Tongue (tissue), 3 donors: ENCODE measurements at places on chromosomes 4 and X. TPM values are rescaled to one million over a fixed set of nuclear protein-coding genes. Genes with fewer than 3 reads are reported as not detected.

The GPR143 gene
- total RNA-seq = not detected

The NIPAL1 gene
- total RNA-seq = 6.9 TPM

The ZCCHC13 gene
- total RNA-seq = not detected

The FDCSP gene
- not detected for total RNA-seq

GRCh38 chr4:156790866-156791265 is 180.7 kb downstream of the PDGFC start:
- peak; percentile 76 for DNase-seq

GRCh38 chr4:22532896-22533295 is 17.0 kb upstream of the ADGRA3 start:
- no peak for DNase-seq

- DNase-seq = no peak
Observed at GRCh38 chr4:91222014-91222413, 1081.8 kb upstream of the GRID2 start.

- DNase-seq = peak; percentile 21
Observed at GRCh38 chr4:15451866-15452765, 17.6 kb upstream of the CC2D2A start.

DNA sequence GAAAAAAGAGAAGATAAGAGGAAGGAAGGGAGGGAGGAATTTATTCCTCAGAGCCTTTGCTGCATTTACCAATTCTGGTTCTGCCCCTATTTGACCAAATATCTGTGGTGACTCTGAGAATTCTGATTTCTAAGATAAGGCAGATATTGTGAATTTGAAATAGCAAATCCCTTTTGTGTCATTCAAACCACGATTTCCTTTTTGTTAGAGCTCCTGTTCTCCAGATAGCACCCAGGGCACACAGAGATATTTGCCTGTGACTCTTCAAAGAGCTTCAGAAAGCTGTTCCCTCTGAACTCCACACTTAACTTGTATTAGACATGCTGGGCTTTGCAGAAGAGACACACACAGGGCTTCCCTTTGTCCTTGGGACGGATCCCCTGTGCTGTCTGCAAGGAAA is 272.2 kb downstream of the DHRSX start:
- DNase-seq = no peak

DNA sequence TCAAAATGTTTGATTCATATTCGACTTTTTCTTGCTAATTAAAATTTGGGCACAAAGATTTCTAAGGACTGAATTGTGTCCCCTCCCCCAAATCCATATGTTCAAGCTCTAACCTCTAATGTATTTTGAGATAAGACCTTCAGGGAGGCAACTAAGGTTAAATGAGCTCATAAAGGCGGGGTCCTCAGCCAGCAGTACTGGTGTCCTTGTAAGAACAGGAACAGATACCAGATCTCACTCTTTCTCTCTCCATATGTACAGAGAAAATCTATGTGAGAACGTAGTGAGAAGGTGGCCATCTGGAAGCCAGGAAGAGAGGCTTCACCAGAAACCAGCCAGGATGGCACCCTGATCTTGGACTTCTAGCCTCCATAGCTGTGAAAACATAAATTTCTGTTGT is 116.9 kb downstream of the VEGFC start:
- DNase-seq = no peak

- DNase-seq = peak; percentile 25
Observed at GRCh38 chr4:186201535-186202230, 10.3 kb downstream of the CYP4V2 start.

GRCh38 chr4:26130841-26131432 is 189.9 kb upstream of the RBPJ start:
- DNase-seq = no peak

DNA sequence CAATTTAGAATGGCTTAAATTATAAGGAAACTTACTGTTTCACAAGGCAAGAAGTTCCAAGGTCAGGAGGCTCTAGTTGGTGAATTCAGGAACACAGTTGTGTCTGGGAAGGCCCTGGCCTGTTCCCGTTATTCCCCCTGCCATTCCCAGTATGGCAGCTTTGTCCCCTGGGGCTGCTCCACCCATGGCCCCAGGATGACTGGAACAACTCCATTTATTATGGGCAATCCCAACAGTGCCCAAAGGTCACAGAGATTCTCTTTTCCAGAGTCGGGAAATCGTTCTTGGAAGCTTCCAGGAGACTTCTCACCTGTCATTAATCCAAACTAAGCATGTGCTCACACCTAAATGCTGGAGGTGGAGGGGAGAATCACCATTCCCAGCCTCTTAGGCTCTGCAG is 2.8 kb upstream of the PRKG2 start:
- DNase-seq = no peak

GRCh38 chrX:130691576-130691975 is 211.4 kb downstream of the ENOX2 start:
- DNase-seq = no peak

DNA sequence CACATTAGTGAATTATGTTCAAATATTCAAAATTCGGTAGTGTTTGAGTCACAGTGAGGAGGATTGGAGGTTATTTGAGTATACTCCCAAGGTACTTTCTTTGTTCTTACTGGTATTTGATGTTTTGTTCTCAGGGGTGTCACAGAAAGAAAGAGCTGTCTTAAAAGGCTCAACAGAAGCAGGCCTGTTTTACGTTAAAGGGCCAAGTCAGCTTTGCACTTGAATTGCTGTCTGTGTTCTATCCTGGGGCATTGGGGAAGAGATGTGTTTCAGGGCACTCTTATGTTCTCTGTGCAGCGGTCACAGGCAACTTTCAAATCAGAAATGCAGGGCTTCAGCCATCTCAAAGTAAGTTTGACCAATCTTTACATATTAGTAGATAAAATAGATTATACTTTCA is 1113.1 kb upstream of the LCORL start:
- no peak for DNase-seq

DNA sequence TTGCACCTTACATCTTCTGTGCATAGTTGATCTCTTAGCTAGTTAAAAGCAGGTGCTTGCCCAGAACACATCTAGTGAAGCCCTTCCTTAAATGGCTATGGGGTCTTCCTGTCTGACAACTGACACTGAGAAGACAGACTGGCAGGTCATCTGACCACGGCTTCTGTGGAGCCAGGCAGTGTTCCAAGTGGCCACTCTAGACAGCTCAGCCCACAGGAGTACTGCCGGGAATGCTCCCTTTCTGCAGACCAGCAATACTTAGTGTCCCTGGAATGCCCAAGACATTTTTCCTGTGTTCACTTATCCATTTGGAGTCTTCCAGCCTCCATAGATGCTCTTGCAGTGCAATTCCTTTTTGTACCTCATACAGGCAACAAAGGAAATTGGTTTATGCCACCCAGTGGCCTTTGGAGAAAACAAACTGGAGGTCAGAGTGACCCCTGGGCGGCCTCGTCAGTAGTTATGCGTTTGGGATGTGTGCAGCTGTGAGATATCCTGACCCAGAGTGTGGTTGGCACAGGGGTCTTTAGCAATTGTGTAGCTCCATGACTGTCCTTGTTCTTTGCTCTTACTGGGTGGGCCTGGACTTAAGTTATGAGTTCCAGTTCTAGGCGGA is 335.5 kb downstream of the ARHGAP10 start:
- peak; percentile 66 for DNase-seq

DNA sequence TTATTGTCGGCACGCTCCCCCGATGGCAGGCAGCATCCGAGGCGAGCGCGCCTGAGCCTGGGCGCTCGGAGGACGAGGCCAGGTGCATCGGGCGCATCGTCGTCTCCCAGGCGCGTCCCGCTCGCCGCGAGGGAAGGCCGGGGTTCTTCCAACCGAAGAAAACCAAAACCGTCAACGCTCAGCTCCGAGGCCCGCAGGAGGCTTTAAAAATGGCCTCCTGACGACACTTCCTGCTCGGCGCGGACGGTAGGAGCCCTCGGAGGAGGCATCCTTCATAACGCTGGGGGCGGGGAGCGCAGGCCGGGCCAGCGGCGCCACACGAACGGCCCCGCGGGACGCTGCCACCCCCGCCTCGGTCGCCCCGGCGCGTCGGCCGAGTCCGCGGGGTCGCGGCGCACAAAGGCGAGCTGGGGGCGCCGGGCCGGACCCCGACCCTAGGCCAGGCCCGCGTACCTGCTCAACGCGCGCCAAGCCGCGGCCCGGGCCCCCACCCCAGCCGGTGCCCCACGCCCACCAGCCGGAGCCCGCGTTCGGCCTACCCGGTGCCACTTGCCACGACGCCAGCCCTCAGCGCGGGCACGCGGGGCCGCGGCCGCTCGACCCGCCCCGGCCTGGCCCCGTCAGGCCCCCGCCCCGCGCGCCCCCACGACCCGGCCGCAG is 501 bp downstream of the ZNF518B start:
- peak; percentile 73 for DNase-seq

DNA sequence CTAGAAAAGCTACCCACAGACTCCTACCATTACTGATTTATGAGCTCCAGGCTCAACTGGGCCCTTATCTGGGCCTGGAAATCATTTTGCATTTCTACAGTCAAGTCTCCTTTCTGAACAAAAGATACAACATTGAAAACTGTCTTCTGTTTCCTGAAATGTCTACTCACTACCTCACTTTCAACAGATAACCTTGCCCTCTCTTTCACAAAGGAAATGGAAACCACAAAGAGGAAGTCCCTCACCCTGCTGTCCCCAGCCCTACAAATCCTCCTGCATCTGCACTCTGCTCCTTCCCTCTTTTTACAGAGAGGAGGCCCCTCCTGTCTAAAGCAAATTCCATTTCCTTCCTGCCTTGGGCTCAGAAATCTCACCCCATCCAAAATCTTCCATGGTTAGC is 24.8 kb upstream of the CYBB start:
- DNase-seq = no peak

DNA sequence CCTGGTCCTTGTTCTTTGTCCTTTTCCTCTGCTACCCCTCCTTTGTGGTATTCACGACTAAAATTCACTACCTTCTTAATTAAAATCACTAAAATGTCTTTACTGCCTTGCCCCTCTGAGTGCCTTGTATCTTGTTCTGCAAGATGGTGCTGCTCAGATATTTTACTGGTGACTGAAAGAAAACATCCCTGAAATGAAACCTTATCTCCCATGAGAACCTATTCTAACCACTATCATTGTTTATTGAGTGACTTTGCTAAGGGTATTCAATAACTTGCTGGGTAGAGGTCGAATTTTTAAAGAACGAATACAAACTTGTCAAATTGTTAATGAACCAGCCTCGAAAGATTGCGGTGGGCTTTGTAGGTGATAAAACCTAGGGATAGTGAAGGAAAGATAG is 52.8 kb downstream of the SPRY1 start:
- no peak for DNase-seq

GRCh38 chr4:186483656-186484055 is 71.7 kb downstream of the MTNR1A start:
- DNase-seq = no peak

DNA sequence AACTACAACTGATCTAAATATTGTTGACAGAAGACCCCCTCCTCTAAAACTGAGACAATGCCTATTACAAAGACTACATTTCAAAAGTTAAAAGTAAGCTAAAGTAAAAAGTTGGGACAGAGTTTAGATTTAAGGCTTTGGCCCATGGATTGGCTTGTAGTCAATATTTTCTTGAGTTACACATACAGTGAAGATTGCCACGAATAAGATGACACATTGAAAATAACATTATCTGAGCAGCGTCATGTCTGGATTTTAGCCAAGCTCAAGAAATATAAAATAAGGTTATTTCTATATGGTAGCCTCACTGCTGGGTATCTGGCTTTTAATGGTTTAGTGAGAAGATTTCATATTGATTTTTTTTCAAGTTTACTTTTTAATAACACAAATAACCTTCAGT is 266.2 kb upstream of the LDB2 start:
- DNase-seq = no peak

DNA sequence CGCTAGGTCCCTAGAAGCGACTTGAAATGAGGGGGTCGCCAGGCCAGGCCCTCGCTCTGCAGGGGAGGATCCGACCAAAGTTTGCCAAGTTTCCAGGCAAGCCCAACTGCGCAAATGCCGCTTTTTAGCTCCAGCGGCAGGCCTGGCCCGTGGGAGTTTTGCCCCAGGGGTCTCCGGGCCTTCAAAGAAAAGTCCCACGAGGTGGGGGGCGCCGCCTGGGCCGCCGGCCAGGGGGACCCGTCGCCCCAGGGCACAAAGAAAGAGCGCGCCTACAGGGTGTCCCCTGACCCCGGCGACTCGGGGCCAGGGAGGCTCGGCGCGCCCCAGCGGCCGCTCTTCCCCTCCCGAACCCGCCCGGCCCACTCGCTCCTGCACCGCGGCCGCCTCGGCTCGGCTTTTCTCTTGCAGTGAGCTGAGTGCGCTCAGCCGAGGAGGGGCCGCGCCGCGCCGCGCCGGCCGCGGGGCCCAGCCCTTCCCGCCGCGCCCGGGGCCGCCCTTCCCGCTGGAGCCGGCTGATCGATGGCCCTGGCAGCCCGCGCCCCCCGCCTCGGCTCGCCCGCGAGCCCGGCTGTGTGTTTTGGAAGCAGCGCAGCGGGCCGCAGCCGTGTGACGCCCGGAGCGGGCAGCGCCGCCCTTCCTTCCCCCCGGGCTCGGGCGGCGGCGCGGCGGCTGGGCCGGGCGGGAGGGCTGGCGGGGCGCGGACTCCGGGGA is 754 bp upstream of the KLF3 start:
- peak; percentile 65 for DNase-seq
